ENCODE measurements at places on chromosomes 4 and X. TPM values are rescaled to one million over a fixed set of nuclear protein-coding genes. Genes with fewer than 3 reads are reported as not detected.

ITIH6 gene
- not detected for total RNA-seq

DNA sequence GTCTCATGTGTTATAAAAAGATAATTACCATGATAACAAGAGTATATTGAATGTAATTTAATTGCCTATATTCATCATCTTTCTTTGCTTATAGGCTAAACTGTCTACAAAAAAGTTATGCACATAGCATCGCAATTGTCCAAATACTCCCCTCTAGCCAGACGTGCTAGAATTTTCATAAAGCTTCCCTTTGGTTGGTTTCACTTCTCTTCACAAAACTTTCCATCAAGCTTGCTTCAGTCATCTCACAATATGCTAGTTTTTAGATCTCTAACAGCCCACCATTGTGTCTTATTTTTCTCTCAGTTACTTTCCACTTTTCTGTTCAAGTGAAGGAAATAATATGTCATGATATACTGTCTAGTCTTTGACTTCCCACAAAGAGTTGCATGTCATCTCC is 448.3 kb upstream of the SPANXN1 start:
- H3K4me3 ChIP-seq = no peak overlapping the region
- no peak for DNase-seq
- no peaks in the 10 kb centered on the region for H3K4me1 ChIP-seq
- no peak overlapping the region for H3K27ac ChIP-seq
- no peaks in the 10 kb centered on the region for H3K27me3 ChIP-seq

DNA sequence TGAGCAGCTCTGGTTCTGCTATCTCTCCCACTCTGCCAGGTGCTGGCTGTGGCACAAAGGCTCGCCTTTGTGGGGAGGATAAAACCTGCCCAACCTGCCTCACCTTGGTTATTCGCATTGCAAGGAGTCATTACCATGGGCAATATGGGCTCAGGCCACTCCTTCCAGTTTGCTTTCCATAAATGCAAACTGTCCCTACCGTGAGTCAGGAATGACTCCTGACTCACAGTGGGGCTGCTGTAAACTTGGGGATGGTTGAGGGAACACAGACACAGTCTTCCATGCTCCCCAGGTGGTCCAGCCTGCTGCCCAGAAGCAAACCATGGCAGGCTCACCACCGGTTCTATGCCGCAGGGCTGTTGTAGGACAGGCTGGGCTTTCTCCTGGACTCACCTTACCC is 36.1 kb downstream of the COQ2 start:
- no peak for DNase-seq
- no peak overlapping the region for H3K27ac ChIP-seq
- no peaks in the 10 kb centered on the region for H3K4me1 ChIP-seq
- H3K36me3 ChIP-seq = no peaks in the 10 kb centered on the region
- H3K4me3 ChIP-seq = no peak overlapping the region

SATL1 gene
- total RNA-seq = not detected

DNA sequence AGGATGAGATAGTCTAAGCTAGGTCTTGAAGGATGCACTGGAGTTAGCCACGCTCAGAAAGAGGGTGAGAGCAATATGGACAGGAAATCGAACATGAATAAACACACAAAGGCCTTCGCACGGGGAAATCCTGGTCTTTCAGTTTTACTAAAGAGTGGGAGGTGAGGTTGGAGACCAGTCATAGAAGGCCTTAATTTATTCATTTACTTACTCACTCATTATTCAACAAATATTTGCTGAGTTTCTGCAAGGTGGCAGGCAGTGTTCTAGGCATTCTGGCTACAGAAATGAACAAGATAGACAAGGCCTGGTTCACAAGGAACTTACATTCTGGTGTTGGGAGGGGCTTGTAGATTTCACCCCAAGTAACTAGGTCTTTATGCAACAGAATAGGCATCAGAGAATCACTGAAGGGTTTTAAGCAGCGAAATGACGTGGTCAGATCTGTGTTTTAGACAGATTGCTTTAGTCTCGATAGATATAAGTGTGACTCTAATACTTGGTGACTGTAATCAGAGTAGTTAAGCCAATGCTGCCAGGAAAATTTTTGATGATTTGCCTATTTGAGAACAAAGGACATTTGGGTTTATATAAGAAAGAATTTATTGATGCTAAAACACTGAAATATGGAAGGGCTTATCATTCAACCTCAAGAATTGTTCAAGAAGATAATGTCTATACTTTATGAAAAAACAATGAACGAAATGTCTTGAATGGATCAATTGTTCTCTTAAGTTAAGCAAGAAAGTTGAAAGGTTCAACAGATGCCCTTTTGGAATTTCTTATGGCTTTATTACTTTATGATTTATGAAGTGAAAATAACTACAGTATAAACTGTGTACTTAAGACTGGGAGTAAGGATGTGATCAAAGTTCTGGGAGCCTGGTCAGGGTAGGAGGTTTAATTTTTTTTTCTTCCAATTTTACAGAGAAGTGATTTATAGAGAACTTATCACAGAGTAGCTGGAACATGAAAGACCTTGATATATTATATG is 184.4 kb upstream of the CASK start:
- no peak for DNase-seq
- no peaks in the 10 kb centered on the region for H3K4me1 ChIP-seq
- no peaks in the 10 kb centered on the region for H3K36me3 ChIP-seq
- no peaks in the 10 kb centered on the region for H3K27me3 ChIP-seq
- H3K4me3 ChIP-seq = no peak overlapping the region

- peak overlapping the region; percentile 9 for H3K27ac ChIP-seq
- H3K36me3 ChIP-seq = no peaks in the 10 kb centered on the region
- no peaks in the 10 kb centered on the region for H3K4me1 ChIP-seq
- peak overlapping the region; percentile 17 for H3K4me3 ChIP-seq
These were observed 2.0 kb upstream of the SPP1 start for GRCh38 chr4:87973283-87974169.

- peaks cover 17% of the 10 kb centered on the region for H3K27me3 ChIP-seq
- DNase-seq = no peak
- H3K4me3 ChIP-seq = no peak overlapping the region
- no peak overlapping the region for H3K27ac ChIP-seq
- H3K36me3 ChIP-seq = no peaks in the 10 kb centered on the region
These were observed 2.6 kb upstream of the CPZ start for GRCh38 chr4:8589823-8590545.

GRCh38 chr4:17362430-17362829 is 149.5 kb downstream of the QDPR start:
- H3K27me3 ChIP-seq = no peaks in the 10 kb centered on the region
- H3K36me3 ChIP-seq = no peaks in the 10 kb centered on the region
- no peak for DNase-seq
- H3K27ac ChIP-seq = no peak overlapping the region

PPP1R2C gene
- not detected for total RNA-seq

GRCh38 chr4:102219129-102219528 is 126.2 kb downstream of the SLC39A8 start:
- H3K36me3 ChIP-seq = no peaks in the 10 kb centered on the region
- no peak overlapping the region for H3K4me3 ChIP-seq
- H3K27ac ChIP-seq = no peak overlapping the region
- H3K27me3 ChIP-seq = no peaks in the 10 kb centered on the region

- no peaks in the 10 kb centered on the region for H3K36me3 ChIP-seq
- H3K4me3 ChIP-seq = no peak overlapping the region
- H3K27me3 ChIP-seq = no peaks in the 10 kb centered on the region
- no peak for DNase-seq
These were observed 241.4 kb upstream of the EPHA5 start for GRCh38 chr4:65911720-65912119.

DNA sequence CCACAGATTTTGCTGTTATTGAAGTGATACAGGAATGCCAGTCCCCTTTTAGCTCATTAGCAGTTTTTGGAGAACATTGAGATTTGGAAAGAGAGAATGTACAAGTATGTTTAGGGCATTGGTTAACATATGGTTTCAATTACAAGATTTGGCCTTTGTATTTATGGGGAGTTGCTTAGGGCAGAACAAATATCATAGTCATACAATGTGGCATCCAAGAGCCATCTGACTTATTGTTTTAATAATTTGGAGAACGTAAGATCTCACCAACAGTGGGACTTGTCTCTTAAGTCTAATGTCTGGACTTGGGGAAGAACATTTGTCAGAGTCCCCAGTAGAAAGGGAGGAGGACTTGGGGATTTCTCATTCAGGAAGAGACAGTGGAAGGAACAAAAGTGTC is 166.1 kb downstream of the STK32B start:
- H3K36me3 ChIP-seq = no peaks in the 10 kb centered on the region
- no peak overlapping the region for H3K27ac ChIP-seq
- DNase-seq = no peak
- H3K4me1 ChIP-seq = no peaks in the 10 kb centered on the region
- no peak overlapping the region for H3K4me3 ChIP-seq
- no peaks in the 10 kb centered on the region for H3K27me3 ChIP-seq

CNKSR2 gene
- 2.9 TPM for total RNA-seq

Measured in pancreas (tissue), 10 donors.